ENCODE measurements at places on chromosomes 2 and 18.

- DNase-seq = no peak
Measured at GRCh38 chr18:13138420-13139139, 80.0 kb upstream of the LDLRAD4 start.

GRCh38 chr2:230408244-230408842 lies 7.7 kb upstream of the SP100 start:
- no peak for DNase-seq

DNA sequence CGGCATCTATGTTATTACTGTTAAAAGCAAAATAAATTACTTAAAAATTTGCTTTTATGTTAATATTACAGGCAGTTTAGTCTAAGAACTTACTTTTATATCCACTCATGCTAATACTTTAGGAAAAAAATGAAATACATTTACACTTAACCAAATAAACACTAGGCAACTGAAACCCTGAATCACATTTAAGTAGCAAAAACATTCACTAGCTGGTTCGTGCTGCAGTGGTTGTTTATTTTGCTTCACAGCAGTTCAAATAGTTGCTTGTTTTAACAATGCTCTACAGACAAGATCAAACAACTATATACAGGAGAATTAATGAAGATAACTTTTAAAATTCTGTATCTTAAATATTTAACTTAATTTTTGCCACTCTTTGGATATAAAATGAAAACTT lies 60.8 kb downstream of the ABCG8 start:
- no peak for DNase-seq

DNA sequence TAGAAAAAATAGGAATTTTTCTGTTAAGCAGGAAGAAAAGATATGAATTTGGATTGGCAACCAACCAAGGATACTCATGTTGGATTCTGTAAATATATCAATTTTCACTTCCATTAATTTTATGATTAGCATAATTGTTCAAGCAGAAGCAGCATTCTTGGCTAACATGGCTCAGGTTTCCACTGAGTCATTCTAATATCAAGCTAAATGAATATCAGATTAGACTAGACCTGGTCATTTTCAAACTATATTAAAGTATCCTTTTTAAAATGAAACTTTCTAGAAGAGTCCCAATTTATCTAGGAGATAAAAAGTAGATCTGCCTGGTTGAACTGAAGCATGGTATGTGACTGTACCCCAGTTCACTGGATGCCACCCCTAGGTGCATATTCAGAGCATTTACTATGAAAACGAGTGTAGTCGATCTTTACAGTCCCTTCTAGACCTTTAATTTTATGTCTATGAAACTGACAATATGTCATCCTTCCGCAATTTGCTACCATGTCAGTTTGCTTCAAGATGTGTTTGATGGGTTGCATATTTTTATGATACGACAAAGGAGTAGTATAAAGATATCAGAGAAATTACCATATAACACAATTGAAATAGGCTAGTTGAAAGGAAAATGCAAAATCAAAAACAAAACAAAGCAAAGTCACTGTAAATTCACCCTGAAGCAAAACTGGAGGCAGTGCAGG lies 704.9 kb downstream of the ERBB4 start:
- DNase-seq = no peak

DNA sequence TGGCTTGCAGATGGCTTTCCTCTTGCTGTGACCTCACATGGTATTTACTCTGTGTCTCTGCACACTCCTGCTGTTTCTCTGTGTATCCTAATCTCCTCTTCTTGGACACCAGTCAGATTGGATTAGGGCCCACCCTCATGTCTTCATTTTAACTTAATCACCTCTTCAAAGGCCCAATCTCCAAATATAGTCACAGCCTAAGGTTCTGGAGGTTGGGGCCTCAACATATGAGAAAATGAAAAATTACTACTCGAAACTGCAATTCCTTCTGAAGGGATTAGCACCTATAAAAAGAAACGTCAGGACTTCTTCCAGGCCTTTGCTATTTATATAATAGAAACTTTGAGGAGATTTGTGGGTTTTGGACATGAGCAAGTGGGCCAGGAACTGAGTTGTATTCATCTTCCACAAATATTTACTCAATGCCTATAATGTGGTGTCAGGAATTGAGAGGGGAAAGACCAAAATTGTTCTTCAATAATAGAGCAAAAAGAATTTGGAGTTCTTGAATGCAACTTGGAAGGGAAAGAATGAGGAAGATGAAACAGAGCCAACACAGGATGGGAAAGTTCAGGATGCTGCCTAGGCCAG lies 270.0 kb upstream of the FN1 start:
- DNase-seq = no peak

DNA sequence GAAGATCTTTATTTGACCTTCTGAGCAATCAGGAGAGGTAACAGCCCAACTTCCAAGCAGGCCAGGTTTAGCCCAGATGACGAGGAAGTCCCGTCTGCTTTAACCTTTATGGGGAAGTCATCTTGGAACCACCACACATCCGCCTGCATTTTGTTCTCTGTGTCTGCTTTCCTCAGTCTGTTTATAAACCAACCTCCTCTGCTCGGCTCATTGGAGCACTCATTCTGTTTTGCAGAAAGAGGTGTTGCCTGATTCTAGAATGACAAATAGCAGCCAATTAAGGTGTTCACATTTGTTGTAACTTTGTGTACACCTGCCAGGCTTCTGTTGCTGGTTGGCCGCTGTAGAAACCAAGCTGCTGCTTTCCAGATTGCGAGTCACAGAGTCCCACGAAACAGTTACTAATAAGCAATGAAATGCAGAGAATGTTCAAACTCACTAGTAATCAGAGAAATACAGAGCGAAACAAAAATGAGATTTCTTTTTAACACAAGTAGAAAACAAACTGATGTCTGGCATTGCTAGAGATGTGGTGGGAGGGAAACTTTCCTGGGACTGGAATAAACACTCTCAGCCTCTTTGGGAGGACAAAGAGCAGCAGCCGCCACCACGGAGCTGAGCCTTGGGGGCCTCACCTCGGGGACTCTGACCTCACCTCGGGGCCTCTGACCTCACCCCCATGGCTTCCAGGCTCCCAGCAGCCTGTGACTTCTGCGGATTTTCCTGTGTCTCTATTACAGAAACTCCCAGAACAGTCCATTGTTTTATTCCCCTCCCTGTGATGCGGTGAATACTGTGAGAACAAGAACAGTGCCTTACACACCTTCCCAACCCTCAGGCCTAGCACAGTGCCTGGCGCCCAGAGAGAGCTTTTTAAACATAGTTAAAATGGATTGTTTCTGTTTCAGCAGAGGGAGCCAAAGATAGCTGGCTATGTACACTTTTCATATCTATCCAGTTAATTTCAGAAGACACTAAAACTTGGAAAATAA lies 64.0 kb downstream of the MBP start:
- DNase-seq = no peak

DNA sequence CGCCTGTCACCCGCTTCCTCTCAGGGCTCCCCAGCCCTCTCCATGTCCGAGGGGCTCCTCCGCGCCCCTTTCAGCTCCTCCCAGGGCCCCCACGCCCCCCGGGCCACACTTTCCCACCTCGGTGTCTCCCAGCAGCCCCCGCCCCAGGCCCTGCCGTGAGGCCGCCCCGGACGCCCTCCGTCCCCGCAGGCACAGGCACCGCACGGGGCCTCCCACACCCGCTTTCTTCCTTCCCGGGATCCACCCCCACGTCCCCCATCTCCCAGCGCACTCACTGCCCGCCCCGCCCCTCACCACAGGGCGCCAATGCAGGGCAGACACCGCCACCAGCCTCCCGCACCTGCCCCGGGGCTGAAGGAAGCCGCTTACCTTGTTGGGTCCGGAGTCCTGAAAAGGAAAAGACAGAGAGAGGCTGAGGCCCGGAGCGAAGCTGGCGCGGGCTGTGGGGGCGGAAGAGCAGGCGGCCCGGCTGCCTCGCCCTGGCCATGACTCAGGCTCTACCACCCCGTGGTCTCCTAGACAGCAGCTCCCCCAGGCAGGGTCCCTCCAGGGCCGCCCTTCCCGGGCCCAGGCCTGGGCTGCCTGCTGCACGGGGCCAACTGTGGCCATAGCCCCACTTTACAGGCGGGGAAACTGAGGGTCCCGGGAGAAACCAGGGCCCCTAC lies 37.7 kb downstream of the KIF1A start:
- DNase-seq = no peak

DNA sequence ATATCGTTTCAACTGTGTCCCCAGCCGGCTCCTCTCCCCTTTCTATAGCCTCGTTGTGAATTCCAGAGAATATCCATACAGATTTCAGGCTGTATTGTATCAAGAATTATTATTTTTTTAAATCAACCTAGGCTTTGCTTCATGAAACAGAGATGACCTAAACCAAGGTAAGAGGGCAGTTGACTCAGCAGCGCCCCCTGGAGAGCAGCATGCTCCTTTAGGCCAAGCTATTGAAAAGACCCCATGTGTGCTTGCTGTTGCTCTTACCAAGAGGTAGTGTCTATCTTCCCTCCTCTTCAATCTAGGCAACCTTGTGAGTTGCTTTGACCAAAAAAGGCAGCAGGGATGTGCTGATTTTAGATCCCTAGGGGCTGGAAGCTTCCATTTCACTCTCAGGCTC lies 426.7 kb upstream of the SMIM21 start:
- no peak for DNase-seq

- DNase-seq = no peak
Measured at GRCh38 chr2:233844064-233844807, 10.1 kb downstream of the HJURP start.

GRCh38 chr2:20291106-20291564 lies 59.5 kb downstream of the PUM2 start:
- no peak for DNase-seq

DNA sequence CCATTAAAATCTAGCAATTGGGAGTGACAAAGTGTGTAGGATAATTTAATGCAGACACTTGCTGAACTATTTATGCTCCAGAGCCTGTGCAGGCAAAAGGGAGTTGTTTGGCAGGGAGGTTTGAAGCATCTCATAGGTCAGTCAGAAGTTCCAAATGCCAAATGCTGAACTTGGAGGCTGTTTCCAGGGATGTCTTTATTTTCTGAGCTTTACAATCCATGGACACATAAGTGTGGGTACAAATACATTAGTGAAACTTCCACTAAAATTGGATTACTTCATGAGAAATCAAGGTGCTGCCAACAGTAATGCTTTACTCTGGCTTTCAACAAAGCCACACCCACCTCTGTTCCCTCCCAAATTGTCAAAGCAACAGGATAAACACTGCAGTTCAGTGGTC lies 422.1 kb upstream of the SETBP1 start:
- DNase-seq = no peak

GRCh38 chr18:60391571-60392226 lies 19.1 kb upstream of the MC4R start:
- no peak for DNase-seq

DNA sequence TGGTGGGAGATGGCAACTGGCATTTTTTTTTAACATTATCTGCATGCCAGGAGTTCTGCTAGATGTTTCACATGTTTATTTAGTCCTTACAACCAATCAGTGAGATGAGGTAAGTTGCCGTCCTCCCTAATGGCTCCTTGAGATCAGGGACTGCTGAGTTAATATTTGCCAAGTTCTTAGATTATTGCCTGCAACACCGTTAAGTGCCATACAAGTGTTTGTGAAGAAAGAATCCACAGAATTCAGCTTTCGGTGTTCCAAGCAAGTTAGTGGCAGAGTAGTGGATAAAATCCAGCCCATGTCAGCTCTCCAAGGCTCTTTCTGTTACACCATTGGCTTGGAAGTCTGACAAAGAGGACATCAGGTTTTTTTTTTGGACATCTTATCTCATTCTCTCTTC lies 95.9 kb downstream of the C1QL2 start:
- no peak for DNase-seq

- DNase-seq = no peak
Measured at GRCh38 chr2:206814498-206814897, 49.1 kb downstream of the FASTKD2 start.

DNA sequence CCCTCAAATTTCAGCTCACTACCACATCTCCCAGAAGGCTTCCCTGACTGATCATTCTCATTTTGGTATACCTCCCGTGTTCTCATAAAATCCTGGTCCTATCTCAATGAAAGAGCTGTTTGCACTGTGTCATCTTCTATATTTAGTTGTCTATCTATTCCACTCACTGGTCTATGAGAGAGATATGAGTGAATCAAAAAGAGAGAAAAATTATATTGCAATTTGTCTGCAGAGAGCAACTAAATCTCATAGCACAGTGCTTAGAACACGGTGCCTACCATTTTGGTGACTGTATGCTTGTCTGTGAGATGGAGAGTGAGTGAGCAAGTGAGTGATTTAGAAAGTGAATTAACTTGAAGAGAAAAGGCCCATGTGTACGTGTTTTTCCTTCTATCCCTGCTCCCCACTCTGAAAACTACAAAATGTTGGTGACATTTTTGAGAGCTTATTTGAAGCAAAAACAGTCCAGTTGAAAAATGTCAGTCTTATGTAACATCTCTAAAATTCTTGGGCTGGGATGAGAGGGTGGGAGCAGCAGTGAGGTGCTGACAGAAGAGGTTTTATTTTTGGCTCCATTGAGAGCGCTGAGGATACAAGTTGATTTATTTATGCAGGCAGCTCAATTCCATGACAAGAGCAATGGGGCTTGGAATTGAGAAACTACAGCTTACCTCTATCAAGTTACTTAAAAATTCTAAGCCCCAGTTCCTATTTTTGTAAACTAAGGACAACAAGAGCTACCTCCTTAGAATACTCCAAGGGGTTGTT lies 373.5 kb upstream of the CHST9 start:
- no peak for DNase-seq

GRCh38 chr2:100754951-100755350 lies 65.0 kb upstream of the NPAS2 start:
- DNase-seq = no peak

DNA sequence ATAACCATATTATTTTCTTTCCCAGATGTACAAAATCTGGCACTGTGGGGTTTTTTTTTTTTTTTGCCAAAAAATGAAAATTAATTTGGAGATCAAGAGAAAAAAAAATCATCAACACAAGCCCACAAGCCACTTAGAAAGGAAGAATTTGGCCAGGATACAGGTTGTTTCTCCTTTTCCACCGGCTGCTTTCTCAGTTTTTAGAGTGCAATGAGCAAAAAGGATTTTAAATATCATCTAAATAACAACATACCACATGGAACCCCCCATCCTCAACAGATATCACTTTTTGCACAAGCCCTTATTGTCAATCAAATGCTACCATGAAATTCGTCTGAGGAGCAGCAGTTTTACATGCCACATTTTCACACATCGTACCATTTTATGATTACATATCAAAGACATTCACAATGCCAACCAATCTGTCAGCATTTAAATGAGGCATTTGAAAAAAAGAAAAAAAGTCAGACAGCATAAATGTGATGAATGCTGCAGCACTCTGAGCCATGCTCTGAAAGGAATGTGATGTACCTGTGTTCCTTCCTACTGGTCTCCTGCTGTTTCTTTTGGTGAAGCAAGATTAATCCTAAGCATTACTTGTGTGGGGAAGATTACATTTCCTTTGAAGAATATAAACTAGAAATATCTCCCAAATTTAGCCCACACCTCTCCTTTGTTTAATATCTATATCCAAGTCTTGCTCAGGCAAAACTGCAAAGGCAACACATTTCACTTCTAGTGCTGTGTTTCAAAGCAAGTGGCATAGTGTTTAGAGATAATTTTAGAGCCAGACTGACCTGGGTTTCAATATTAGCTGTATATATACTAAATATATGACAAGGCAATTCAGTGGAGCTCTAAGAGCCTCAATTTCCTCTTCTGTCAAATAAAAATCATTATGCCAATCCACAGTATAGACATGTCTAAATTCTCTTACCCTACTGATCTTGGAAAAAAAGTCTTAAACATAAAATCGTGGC lies 391.3 kb downstream of the CMPK2 start:
- DNase-seq = no peak

Data from stimulated activated CD8-positive, alpha-beta memory T cell treated with anti-CD3 and anti-CD28 coated beads, Interleukin-7, amount 100 ng/mL, for 1 hour (primary cell).